ENCODE measurements at places on chromosomes 1 and 21.

- no peak for DNase-seq
Observed at GRCh38 chr1:198647055-198647454, 8.2 kb downstream of the PTPRC start.

DNA sequence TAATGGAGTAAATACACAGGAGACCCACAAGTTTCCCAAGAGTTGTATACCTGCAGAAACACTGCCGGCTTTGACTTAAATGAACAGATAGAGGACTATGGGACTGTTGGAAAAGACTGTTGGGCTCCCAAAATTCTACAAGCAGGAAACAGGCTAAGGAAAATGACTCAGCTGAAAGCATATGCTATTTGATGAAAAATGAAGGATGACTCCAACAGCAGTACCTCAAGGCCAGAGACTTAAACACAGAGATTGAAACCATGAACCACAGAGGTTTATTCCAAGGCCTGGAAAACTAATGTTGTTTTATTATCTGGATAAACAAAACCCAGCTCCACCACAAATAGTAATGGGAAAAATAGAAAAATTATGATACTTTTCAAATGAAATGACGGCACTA is 187.7 kb downstream of the TNFSF18 start:
- DNase-seq: no peak

DNA sequence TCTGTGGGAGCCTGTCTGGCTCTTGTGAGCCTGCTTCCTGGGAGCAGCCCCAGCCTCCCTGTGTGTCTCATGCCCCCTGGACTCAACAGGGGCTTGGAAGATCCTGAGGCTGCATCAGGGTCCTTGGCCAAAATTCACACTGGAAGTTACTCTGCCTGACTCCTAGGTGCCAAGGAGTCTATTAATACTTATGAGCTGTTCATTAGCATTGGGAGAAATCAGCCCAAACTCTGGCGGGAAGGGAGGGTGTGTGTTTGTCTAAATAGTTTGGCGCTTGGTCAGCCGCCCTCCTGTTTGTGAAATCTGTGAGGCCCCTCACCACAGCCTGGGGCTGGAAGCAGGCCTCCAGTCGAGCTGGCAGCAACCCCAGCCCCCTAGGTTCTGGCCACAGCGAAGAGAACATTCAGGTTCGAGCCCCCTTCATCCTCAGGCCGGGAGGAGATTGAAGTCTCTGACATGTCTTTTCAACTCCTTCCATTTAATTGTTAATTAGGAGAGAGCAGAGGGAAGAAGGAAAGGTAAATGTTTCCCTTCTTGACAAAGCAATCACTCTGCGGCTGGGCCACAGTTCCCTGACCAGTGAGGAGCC is 82.1 kb upstream of the F3 start:
- no peak for DNase-seq

DNA sequence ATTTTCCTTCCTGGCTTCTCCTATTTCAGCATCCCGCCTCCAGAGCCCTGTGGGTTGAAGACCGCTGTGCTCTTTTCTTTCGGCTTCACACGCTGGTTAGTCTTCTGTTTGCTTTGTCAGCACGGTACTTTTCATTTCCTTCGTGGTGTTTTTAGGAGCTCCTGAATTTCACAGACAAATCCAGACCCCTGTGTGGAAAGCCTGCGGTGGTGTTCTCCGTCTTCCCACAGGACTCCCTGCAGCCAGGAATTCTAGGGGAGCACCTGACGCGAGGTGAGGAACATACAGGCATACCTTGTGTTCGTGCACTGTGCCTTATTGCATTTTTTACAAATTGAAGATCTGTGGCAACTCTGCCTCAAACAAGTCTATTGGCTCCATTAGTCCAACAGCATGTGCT is 210.2 kb upstream of the MAP1LC3C start:
- no peak for DNase-seq

GRCh38 chr1:104987210-104987609 is 1237.5 kb downstream of the AMY1C start:
- no peak for DNase-seq

DNA sequence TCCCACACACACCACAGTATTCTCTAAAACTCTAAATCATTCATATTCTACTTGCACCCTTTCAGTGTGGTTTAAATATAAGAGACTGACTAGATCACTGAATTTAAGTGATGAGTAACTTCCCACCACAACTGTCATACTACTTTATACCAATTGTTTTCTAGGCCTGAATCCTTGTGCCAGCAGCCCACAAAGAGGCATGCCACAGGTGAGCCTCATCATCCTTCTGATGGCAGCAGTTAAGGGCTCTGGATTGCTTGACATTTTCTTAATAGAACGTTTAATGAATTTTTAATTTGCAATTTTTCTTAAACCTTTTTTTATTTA is 9.6 kb downstream of the C1orf105 start:
- DNase-seq: no peak

GRCh38 chr1:192443616-192444015 is 126.8 kb downstream of the RGS21 start:
- no peak for DNase-seq

GRCh38 chr1:24526940-24527542 is 24.4 kb downstream of the RCAN3 start:
- no peak for DNase-seq

DNA sequence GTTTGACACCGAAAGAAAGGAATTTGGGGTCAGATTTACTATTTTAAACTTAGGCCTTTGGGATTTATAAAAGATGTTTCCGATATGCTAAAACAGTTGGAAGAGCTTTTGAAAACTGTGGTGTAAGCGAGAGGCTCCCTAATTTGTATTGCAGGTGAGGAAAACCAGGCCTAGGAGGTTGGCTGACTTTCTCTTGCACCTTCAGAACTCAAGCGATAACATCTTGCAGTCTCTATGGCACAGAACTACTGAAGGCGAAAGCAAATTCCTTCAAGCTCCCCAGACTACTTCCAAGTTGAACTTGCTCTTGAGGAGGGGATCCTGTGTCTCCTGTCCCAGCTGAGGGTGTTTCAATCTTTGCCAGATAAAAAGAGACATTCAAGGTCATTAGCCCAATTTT is 685.7 kb downstream of the ADGRL2 start:
- no peak for DNase-seq

DNA sequence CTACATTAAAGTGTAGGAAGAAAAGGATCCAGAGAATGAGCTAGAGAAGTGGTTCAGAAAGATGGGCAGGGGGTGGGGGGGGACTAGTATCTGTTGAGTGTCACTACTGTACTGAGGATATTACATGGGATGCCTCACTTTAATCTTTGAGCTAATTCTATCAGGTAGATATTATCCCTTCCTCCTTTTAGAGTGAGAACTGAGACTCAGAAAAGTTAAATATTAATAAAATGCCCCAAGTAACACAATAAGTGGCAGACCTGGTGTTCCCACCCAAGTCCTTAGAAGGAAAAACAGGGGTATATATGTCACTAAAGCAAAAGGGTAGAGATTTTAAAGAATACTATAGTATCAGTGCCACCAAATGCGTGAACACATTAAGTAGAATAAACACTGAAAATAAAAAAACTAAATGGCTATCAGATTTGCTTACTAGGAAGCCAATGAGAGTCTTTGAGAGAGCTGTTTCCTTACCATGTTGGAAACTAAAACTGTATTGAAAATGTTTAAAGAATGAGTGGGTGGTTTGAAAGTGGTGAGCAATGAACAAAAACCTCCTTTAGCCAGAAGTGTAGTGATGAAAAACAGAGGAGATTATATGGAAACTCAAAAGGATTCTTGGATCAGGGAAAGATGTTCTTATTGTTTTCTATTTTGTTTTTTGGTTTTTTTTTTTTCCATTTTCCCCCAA is 230.8 kb downstream of the BARHL2 start:
- no peak for DNase-seq

DNA sequence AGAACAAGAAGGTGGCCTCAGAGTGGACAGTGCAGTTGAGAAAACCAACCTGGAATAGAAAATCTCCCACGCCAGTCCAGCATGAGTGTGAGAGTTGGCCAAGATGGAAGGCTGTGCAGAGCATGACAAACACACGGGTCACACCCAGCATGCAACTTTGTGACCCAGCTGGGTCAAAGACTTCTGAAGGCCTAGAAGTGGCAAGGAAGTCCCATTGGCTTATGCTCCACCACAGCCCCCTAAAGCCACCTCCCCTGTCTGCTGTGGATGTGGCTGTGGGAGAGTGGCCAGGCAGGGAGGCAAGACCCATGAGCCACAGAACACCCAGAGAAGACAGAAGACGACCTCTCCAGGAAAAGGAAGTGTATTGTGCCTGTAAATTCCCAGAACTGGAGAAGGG is 13.6 kb downstream of the BATF3 start:
- no peak for DNase-seq

DNA sequence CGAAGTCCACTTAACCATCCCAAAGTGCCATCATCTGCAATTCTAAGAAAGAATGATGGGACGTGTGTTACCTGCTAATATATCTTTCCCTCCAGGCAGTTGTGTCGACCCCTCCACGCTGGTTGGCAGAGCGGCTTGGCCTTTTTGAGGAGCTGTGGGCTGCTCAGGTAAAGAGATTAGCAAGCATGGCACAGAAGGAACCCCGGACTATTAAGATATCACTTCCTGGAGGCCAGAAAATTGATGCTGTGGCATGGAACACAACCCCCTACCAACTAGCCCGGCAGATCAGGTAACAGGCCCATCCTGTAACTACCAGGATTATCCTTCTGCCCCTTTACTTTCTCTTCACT is 520 bp downstream of the TARS2 start:
- DNase-seq: peak; percentile 64
